ENCODE measurements at places on chromosomes 4 and X.
A peak's percentile ranks its signal among the peaks of the same experiment; 100 is the strongest.

DNA sequence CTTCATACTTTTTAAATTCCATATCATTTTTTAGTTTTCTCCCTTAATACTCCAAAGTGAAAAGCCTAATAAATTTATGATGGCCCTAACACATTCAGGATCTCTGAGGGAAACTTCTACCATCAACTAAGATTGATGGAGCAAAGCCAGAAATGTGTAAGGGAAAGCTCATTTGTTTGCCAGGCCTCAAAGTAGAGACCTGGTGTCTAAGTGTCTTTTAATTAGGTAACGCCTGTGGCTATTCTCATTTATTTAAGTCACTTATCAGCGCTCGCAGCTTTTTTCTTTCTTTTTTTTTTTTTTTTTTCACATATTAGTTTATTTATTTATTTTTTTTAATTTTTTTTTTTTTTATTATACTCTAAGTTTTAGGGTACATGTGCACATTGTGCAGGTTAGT, 242.4 kb downstream of the TMA16 start:
- no peak for DNase-seq

- DNase-seq: no peak
Measured at GRCh38 chrX:154515090-154515965, 704 bp downstream of the FAM3A start.

DNA sequence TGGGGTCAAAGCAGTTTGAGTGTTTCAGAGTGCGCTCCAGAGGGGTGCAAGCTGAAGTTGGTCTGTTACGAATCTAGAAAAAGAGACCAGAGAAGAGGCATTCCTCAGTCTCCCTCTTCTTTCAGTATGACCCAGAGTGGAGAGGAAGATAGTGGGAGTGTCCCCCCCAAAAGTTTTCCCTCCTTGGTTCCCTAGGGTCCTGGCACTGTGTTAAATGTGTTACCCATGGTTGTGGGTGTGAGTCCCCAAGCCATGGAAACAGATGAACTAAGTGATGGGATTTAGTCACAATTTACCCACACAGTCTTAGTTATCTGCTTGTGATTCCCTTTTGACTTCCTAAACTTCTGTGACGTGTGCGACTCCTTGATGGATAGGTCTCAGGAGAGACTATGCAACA, 27.0 kb upstream of the NAF1 start:
- DNase-seq: no peak

GRCh38 chr4:169243825-169244609, 26.7 kb downstream of the SH3RF1 start:
- DNase-seq: no peak

DNA sequence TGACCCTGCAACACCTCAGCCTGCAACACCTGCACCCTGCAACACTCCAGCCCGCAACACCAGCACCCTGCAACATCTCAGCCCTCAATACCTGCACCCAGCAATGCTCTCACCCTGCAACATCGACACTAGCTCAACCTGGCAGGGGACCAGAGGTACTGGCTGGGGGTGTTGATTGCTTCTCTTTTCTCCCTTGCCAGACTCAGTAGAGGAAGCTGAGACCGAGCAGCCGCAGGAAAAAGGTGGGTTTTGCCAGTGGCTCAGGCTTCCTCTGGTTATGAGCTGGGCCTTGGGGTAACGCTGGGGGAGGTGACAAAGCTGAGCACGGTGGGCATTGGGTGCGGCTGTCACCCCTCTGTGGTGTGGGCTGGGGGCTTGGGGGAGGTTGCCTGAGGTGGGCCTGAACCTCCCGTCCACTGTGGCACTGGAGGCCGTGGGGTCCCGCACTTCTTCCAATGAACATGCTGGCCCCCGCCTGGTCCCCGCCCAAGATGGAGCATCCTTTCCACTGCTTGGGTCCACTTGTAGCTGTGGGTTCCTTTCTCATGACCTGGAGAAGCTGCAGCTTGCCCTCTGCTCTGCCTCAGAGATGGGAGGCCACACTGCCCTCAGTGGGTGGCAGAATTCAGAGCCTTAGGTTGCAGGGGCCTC, 26.0 kb downstream of the SH3TC1 start:
- no peak for DNase-seq

GRCh38 chrX:29872831-29873230, 342.5 kb upstream of the MAGEB2 start:
- DNase-seq: no peak

GRCh38 chr4:3486541-3487540, 23.7 kb downstream of the DOK7 start:
- DNase-seq: no peak

DNA sequence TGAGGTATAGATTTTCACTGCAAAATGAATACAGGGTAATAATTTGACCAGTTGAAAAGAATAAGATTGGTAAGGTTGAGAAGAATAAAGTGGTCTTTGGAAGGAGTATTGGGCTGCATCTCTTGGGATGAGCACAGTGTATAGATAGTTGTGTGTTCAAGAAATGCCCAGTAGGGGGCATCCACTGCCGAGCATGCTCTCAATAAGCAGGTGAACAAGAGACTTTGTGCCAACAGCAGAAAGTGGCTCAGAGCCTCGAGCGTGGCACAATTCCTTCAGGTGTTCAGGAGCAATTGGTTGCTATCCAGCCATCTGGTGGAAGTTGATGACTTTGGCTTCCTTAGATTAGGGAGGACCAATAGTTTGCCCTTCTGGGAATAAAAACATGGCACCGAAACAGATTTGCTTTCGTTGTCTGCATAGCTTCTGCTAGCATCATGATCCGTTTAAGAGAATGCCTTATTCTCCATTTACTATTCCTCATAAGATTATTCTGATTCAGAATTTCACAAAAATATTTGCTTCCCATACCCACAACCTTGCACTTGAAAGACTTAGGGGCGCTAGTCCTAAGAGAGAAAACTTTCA, 258.1 kb upstream of the NEIL3 start:
- DNase-seq: no peak

- no peak for DNase-seq
Measured at GRCh38 chr4:68288393-68288740, 42.9 kb upstream of the TMPRSS11B start.

DNA sequence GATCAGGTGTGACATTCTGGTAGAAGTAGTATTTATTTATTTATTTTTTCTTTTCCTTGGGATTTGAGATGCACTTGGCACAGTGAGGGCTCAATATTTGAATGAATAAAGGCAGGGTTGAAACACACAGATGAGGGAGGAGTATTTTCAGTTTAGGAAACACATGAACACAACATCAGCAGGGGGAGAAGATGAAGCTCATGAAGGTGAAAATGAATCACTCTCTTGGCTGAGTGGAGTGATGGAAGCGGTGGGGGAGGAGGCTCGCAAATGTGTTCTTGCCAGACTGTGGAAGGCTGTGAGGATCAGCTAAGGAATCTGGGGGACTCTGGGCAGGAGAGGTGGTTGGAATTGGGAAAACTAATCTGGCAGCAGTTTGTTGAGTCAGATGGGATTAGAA, 55.3 kb downstream of the ARHGAP10 start:
- no peak for DNase-seq

DNA sequence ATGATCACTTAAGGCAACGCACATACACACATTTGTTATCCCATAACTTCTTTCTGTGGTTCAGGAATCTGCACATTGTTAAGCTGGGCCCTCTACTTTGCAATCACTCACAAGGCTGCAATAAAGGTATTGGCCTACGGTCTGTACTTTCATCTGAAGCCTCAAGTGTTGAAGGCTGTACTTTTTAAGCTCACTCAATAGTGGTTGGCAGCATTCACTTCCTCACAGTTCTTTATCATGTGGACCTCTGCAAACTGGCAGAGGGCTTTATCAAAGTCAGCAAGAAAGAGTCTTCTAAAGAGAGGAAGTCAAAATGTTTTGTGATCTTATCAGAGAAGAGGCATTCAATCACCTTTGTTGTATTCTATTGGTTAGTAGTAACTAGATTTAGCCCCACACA, 301.4 kb upstream of the EPHA5 start:
- no peak for DNase-seq

- DNase-seq: no peak
Measured at GRCh38 chrX:9282325-9282724, 182.5 kb upstream of the TBL1X start.

DNA sequence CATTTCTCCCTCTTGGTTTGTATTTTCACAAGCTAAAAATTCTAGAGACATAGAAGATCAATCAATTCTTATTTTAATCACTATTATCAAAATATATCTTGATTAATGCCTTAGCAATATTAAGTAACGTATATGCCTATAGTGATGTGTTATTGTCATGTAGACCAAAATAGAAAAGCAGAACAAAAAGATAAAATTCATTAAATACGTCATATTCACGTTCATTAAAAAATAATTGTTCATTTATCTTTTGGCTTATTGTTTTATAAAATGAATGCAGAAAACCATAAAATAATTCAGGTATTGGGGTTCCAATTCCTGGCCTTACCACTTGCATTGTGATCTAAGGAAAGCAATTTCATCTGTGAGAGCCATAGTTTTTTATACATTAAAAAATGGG, 72.2 kb downstream of the AMELX start:
- no peak for DNase-seq

DNA sequence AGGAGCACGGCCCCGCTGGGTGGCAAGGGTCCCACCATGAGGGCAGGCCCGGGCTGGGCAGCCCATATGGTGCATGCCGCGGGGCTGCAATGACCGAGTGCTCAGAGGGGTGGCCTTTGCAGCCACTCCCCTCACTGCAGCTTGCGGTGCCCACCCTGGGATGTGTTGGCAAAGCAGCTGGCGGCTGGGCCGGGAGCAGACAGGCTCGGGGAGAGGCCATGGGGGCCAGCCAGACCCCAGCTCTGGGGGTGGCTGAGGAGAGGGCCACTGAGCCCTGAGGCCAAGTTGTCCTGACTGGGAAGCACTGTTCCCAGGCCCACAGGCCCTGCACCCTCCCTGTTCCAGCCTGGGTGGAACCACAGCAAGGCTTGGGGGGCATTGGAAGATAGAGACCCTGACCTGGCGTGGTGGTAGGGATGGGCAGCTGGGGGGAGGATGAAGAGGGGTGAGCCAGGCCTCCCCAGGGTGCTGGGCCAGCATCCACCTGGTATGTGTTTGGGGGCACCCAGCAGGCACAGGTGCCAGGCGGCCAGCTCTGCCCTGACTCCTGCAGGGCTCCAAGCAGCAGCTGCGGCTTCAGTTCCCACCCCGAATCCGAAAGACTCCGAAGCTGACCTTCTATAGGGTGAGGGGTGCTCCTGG, 18.4 kb upstream of the RNF4 start:
- no peak for DNase-seq

GRCh38 chr4:153937289-153937688, 148.4 kb upstream of the SFRP2 start:
- DNase-seq: no peak

- DNase-seq: no peak
Measured at GRCh38 chrX:9797384-9798360, 11.4 kb downstream of the SHROOM2 start.

DNA sequence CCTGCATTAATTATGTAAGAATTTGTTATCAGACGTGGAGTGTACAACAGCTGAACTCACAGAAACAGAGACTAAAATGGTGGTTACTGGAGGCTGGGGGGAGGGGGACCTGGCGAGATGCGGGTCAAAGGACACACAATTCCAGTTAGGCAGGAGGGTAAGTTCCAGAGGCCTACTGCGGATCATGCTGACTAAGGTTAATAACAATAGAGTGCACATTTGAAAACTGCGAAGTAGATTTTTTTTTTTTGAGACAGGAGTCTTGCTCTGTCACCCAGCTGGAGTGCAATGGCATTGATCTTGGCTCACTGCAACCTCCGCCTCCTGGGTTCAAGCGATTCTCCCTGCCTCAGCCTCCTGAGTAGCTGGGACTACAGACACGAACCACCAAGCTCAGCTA, 7.6 kb downstream of the AGA start:
- DNase-seq: no peak

DNA sequence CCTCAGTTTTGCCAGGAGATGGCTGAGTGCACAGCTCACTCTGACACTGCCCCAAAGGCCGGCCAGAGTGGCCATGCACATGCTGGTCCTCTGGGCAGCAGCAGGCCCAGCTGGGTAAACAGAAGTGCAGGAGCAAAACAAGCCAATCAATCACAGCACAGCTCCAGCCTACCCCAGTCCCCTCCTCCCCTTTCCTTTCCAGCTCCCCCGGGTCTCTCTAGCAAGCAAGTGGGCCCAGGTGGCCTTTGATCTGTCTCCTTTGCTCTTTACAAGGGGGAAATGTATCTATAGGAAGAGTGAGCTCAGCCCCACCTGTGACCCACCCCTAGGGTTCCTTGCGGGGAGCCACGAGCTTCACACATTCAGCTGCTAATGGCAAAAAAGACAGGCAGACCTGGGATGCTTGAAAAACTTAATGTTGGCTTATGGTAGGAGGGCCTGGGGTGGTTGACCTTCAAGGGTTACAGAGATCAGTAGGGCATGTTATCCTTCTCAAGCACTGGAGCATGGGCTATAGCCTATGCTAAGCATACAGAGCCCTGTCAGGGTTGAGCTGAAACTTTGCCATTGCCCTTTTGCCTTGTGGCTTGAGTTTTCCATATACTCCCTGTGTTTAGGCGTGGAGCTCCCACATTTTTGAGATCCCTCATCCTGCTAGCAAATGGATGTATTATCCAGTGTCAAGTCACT, 57.8 kb upstream of the PLAC1 start:
- DNase-seq: no peak

DNA sequence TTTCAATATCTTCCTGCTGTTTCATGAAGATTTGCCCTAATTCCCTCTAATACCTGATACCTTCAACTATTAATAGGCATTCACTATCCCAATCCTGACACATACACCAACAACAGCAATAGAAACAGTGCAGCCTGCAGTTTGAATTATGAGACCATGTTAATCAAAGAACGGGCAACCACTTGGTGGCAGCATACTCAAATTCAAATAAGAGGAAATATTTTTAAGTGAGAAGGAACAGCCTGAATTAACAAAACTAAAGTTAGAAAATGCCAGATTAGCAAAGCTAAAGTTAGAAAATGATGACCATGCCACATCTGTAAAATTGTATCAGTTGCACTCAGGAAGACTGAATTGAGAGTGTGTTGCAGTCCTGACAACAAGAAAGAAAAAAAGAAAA, 204.9 kb downstream of the SMARCA1 start:
- DNase-seq: no peak

DNA sequence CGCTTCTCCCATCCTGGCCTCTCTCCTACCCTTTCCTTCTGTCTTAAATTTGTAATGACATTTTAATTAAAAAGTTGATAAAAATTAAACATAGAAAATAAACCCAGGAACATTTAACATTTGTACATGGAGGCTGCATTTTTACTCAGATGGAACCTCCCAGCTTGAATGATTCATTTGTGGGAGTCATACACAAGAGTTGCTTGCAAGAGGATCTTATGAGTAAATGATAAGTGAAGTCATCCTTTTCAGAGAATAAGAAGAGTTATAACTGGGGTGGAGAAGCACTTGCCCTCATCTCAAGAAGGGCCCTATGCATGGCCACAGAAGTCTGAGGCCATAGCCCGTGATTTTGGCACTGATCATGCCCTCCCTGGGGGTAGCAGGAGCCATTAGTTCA, 482.9 kb upstream of the BOD1L1 start:
- no peak for DNase-seq

GRCh38 chr4:187118602-187119120, 395.0 kb upstream of the FAT1 start:
- no peak for DNase-seq

- no peak for DNase-seq
Measured at GRCh38 chr4:121697564-121697963, 784 bp upstream of the ANXA5 start.

GRCh38 chr4:16082426-16083240, 1.2 kb downstream of the PROM1 start:
- DNase-seq: peak; percentile 75

GRCh38 chr4:111632641-111633151, 512.6 kb upstream of the FAM241A start:
- DNase-seq: no peak

GRCh38 chrX:37767430-37767829, 12.4 kb upstream of the CYBB start:
- no peak for DNase-seq

All from left kidney (tissue), 8 donors.